ENCODE measurements at places on chromosomes 11 and 22.

GRCh38 chr11:109510316-109510715, 88.3 kb downstream of the C11orf87 start:
- no peak for DNase-seq

DNA sequence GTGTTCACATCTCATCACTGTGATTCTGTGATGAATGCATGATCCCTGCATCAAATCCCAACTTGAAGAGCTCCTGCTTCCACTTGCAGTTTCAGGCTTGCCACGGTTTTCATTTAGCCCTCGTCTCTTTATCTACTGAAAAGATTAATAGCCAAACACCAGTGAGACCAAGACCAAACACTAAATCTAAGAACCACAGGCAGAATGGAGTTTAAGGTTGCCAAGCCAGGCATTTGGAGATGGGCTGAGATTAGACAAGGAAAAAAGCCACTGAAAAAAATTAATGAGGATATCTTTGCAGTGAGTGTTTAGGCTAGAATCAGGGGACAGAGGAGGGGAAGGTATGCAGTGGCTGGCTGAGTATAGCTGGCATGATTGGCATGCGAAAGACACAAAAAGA, 227.2 kb upstream of the BLID start:
- DNase-seq, result no peak

- no peak for DNase-seq
Observed at GRCh38 chr11:130441719-130442118, 6.7 kb upstream of the ADAMTS15 start.

- DNase-seq, result no peak
Observed at GRCh38 chr11:77346906-77347603, 45.6 kb upstream of the GDPD4 start.

GRCh38 chr22:50678218-50678650, 5.6 kb downstream of the SHANK3 start:
- DNase-seq, result peak; percentile 53

GRCh38 chr11:104120493-104121137, 43.3 kb downstream of the PDGFD start:
- no peak for DNase-seq

GRCh38 chr22:39661842-39662685, 91.5 kb downstream of the CACNA1I start:
- DNase-seq, result no peak

GRCh38 chr22:37060801-37061610, 9.5 kb downstream of the KCTD17 start:
- DNase-seq, result no peak

DNA sequence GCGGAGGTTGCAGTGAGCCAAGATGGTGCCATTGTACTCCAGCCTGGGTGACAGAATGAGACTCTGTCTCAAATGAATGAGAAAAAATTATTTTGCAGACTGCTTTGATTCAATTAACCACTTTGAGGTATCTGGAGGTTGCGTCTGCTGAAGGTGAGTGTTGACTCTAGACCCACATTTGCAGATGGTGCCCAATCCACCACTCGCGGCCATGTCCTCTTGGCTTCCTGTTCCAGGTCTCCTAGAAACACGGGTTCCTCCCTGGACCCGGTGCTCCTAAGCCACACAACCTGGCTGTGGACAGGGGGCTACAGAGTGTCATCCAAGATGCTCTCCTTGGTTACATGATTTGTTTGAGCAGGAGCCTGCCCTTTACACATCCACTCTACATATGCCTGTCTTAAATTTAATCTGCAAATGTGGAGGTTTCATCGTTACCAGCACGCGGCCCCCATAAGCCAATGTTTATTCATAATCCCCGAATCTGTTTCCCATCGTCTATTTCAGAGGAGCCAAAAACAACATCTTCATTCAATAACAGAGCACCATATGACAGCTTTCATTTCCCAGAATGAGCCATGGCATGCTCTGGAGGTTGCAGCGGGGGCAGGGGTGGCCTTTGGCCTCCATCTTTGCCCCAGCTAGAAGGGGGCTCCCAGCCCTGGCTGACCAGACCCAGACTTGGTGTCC, 377.2 kb downstream of the CTTN start:
- DNase-seq, result no peak

DNA sequence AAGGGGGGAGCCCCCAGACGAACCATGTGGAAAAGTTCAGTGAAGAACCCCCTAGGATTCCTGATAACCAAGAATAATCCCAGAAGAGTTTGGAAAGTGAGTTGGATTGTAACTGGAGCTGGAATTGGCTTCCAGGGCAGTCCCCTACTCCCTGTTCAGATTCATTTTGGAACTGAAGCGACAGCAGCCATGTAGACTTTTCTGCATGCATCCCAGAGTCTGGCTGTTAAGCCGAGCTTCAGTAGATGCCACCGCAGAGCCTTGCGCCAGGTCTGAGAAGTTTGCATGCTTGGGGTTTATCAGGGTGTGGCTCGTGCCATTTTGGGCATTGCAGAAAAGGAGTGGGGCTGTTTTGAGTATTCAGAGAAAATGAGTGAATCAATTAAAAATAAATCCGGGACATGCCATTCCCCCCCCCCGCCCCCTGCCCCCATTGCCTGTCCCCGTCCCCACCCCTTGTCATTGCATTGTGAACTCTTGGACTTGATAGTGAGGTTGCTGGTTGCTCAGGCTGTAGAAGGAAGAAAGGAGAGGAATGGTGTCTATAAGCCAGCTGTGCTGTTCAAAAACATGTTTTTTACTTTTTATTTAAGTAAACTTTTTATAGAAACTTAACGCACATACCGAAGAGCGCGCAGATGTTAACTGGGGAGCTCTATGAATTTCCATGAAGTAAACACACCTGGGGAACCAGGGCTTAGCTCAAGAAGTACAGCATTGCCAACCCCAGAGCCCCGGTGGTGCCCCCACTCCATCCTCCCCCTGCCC, 71.2 kb downstream of the LDLRAD3 start:
- no peak for DNase-seq

GRCh38 chr22:50526108-50526833, 873 bp upstream of the SCO2 start:
- peak; percentile 70 for DNase-seq

- no peak for DNase-seq
Observed at GRCh38 chr11:77801477-77801876, 19.0 kb downstream of the RSF1 start.

DNA sequence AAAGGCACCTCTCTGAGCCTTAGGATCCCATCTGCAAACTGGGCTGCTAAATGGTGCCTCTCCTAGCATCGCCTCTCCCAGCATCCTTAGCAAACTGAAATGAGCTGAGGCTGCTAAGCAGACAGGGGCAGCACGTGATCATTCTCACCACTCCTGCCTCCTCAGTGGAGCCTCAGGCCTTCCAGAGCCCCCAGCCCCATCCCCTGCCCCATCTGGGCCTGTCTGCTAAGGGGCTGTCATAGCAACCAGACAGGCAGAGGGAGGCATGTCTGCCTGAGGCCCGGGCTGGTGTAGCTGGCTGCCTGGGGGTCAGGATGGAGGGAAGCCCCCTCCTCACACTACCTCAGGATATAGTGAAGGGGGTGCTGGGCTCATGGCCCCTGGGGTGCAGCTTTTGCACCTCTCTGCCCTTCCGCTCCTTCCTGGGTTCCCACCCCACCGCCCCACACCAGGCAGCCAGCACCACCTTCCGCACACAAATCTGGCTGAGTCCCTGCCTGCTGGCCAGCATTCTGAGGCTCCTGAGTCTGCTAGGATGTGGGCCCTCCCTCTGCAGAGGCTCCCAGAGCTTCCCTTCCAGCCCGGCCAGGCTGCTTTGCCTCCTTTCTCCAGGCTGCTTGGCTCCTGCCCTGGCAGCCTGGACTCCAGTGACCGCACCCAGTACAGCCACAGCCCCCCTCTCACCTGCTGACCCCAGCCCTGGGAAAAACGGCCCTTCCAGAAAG, 47.5 kb upstream of the TTLL12 start:
- DNase-seq, result no peak

GRCh38 chr22:22422629-22423112, 85.9 kb downstream of the ZNF280B start:
- peak; percentile 54 for DNase-seq

DNA sequence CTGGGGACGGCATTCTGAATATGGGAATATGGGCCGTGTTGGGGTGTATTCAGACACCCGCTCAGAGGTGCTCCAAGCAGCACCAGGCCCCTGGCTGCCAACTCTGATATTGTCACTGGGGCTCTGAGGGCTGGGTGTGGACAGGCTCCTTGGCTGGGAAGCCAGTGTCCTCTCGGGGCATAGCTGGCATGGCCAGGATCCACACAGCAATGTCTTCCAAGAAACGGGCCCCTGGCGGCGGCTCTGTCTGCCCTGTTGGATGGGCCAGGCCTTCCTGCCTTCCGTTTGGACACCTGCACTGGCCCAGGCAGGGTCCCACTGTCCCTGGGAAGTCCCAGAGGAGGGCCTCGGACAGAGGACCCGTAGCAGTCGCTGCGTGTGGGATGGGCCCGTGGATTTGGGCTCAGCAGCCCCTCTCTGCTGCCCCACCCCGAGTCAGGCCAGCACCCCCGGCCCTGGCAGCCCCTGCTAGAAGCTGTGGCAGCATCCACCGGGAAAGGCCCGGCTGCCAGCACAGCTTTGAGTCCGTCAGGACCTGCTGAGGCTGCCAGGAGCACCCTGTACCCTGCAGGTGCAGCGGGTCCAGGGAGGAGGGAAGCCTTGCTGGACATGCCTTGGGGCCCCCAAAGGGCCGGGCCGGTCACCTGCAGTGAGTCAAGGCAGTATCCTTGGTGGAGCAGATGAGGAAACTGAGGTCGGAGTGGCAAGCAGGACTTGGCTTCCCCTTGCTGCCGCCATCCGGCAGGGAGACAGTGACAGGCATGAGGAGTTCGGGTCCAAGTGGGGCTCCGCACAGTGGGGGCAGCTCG, 4.1 kb downstream of the PANX2 start:
- DNase-seq, result no peak

DNA sequence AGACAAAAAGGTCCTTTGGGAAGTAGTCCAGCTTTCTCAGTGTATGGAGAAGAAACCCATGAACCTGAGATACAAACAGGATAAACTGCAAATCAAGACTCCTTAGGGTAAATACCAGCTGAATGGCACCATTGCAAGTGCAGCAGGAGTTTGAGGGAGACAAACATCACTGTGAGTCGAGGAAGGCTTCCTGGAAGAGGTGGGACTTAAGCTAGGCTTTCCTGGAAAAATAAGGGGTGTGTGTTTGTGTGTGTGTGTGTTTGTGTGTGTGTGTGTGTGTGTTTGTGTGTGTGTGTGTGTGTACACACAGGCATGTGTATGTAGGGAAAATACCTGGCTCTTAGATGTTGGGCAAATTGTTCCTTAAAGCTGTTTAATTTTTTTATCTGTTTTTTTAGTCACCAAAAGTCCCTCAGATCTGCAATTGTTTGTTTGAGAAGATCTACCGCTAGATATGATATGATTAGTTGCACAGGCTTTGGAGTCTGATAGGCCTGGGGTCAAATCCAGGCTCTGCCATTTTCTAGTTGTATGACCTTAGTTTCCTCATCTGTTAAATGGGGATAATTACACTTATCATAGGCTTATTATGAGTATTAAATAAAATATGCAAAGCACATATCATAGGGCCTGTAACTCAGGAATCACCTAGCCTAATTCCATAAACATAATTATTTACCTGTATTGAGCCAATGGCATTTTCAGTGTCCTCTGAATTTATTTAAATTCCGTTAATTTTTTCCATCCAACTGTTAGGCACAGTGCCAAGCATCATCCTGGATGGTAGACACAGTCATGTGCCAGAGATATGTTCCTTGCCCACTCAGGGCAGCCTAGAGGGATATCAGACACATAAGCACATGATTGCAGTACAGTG, 85.6 kb upstream of the EED start:
- no peak for DNase-seq

DNA sequence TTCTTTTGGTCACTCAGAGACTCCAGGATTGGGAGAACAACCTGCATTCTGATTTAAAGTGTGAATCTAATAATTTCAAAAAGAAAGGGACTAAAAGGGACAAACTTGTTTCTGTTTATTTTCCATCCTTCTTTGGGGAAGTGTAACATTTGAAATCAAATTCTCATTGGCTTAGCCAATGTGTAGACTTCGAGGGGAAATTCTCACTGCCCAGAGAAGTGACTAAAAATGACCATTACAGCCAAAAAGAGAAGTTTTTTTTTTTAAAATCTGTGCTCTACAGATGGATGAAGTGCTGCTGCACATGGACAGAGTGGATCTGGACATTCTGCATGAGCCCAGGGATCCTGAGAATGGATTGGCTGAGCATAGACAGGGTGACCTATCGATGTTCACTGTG, 49.4 kb upstream of the ELF5 start:
- DNase-seq, result no peak

- DNase-seq, result no peak
Observed at GRCh38 chr11:116517584-116517983, 255.2 kb downstream of the BUD13 start.

- peak; percentile 18 for DNase-seq
Observed at GRCh38 chr11:2790568-2790921, 90.8 kb upstream of the KCNQ1OT1 start.

DNA sequence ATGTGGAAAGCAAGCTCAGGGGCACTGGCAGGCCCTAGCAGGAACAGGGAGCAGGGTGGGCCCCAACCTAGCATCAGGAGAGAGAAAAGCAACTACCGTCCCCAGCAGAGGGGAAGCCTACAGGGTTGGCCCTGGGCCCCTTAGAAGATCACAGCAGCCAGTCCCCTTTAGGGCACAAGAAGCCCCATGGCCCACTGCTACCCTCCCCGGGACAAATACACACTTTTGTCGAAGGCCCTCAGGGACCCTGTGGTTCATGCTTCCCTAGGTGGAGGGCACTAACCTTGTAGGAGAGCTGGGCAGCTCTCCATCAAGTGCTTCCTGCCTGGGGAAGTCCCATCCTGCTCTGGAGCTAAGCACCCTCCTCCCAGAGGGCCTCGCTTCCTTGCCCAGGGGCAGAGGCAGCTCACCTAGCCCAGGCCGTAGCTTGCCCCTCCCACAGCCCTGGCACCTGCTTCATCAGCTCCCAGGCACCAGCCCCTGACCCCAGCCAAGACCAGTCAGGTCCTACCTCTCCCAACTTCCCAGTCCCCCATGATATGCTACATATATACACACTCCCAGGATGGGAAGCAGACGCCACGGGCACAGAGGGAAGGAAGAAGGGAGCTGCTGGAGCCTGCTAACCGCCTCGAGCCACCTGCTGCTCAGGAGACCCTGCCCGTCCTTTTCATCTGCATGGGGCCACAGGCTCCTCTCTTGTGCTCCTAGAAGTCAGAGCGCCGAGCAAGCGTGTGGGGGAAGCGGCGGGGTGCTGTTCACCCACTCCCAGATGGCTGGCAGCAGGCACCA, 20.1 kb downstream of the SUN2 start:
- no peak for DNase-seq

DNA sequence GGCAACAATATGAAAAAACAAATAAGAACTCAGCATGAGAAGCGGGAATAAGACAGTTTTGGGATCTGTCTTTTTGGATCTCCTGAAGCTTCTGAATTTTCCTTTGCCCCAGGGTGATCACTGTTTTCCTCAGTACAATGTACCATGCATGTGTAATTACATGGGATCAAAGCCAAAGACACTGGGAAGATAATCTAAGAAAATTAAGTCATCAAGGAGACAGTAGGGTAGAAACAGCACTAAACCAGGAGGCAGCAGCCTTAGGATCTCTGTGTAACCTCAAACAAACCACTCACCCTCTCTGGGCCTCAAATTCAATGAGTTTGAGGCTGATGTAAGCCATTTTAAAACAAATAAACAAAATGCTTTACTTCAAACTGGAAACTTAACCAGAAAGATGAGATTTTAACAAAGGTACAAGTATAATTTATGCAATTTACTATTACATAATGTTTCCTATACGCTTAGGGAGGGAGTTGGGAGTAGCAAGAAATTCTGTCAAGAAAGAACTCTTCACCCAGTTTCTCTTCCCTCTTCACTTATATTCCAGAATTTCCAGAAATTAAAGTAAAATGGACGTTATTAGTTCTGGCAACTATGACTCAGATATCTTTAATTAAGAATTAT, 77.0 kb downstream of the RAB30 start:
- no peak for DNase-seq

Data from tibial artery (tissue), 4 donors.